Cardiac ventricle fibroblast (primary cell): ENCODE measurements at places on chromosomes 11 and 22. TPM values are rescaled to one million over a fixed set of nuclear protein-coding genes. Genes with fewer than 3 reads are reported as not detected.

NXPE1 gene
- not detected in 2 replicates for total RNA-seq

CDKN1C gene
- 31.6 and 34.2 TPM in 2 replicates for total RNA-seq

RFPL2 gene
- not detected in 2 replicates for total RNA-seq

RCOR2 gene
- total RNA-seq = 0.93 and 1.9 TPM in 2 replicates

LDHAL6A gene
- total RNA-seq = not detected in 2 replicates

MYRF gene
- 0.31 and 0.44 TPM in 2 replicates for total RNA-seq

CEP126 gene
- total RNA-seq = 4.1 and 4.2 TPM in 2 replicates

C11orf87 gene
- total RNA-seq = 0.19 TPM in 1 of 2 replicates, not detected in the other

SESN3 gene
- total RNA-seq = 37.4 and 45.5 TPM in 2 replicates

KRTAP5-2 gene
- not detected in 2 replicates for total RNA-seq

CAPN5 gene
- total RNA-seq = 26.6 and 31.7 TPM in 2 replicates

HRAS gene
- 20.8 and 27.0 TPM in 2 replicates for total RNA-seq

C1QTNF5 gene
- total RNA-seq = 28.5 and 36.9 TPM in 2 replicates

OR6A2 gene
- 0.06 TPM in 1 of 2 replicates, not detected in the other for total RNA-seq

MPZL3 gene
- 0.05 and 0.06 TPM in 2 replicates for total RNA-seq

TPST2 gene
- 20.3 and 21.0 TPM in 2 replicates for total RNA-seq

P4HA3 gene
- 2.4 and 4.6 TPM in 2 replicates for total RNA-seq

PATE2 gene
- total RNA-seq = 0.44 TPM in 1 of 2 replicates, not detected in the other

KRTAP5-10 gene
- total RNA-seq = not detected in 2 replicates

SLC35E4 gene
- 6.1 and 6.6 TPM in 2 replicates for total RNA-seq

FAM181B gene
- not detected in 2 replicates for total RNA-seq

CHRM1 gene
- total RNA-seq = not detected in 2 replicates

KDM4E gene
- not detected in 2 replicates for total RNA-seq

FGF3 gene
- total RNA-seq = not detected in 2 replicates

SHANK2 gene
- total RNA-seq = 0.29 and 0.62 TPM in 2 replicates

C11orf42 gene
- total RNA-seq = not detected in 2 replicates

PGA5 gene
- not detected in 2 replicates for total RNA-seq

KCTD14 gene
- 0.54 and 0.62 TPM in 2 replicates for total RNA-seq

PGA4 gene
- total RNA-seq = not detected in 2 replicates

RAB39A gene
- not detected in 2 replicates for total RNA-seq

ZNF215 gene
- total RNA-seq = 0.98 and 2.0 TPM in 2 replicates

SNRPD3 gene
- total RNA-seq = 119 and 146 TPM in 2 replicates

TYMP gene
- total RNA-seq = 31.7 and 36.5 TPM in 2 replicates

NAV2 gene
- total RNA-seq = 13.4 and 15.5 TPM in 2 replicates

MS4A18 gene
- not detected in 2 replicates for total RNA-seq

PRRG4 gene
- 0.05 and 0.06 TPM in 2 replicates for total RNA-seq

KLHL35 gene
- 4.5 and 8.3 TPM in 2 replicates for total RNA-seq

OR5A1 gene
- not detected in 2 replicates for total RNA-seq

SGSM1 gene
- total RNA-seq = 0.05 and 0.06 TPM in 2 replicates

LMO2 gene
- 1.4 and 2.4 TPM in 2 replicates for total RNA-seq

KCNE3 gene
- 3.4 TPM in 2 replicates for total RNA-seq

OR52A1 gene
- not detected in 2 replicates for total RNA-seq

VPREB3 gene
- total RNA-seq = not detected in 2 replicates

OR2AG2 gene
- total RNA-seq = not detected in 2 replicates

YAP1 gene
- total RNA-seq = 102 TPM in 2 replicates

PRR33 gene
- not detected in 2 replicates for total RNA-seq

TTC12 gene
- 6.9 and 18.0 TPM in 2 replicates for total RNA-seq

THYN1 gene
- total RNA-seq = 39.8 and 48.6 TPM in 2 replicates

ANO9 gene
- total RNA-seq = not detected in 2 replicates

OR4D9 gene
- not detected in 2 replicates for total RNA-seq
